NCI-H2171 treated with DMSO at 0.1 percent for 48 hours (cell line): ENCODE measurements at places on chromosomes 11 and 22.

DNA sequence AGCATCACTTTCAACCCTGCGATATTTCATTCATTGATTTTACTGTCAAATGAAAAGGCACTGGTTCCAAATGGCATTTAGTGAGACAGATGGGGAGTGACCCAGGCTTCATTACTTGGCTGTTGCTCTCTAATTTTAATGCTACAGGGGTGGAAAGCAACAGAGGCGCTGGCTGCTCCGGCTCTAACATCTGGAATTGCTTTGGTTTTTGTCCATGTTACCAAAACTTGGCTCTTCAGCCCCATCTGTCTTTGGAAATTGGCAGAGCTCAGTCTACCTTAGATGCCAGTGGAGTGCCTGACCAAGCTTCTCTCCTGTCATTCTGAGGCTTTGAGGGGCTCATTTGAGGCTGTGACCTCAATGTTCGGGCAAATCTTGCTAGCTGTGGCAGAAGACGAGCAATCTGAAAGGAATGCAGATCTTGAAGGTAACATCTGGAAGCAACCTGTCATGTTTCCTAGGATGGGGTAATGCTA lies 409.5 kb upstream of the SYN3 start:
- DNase-seq, result no peak

GRCh38 chr11:64844330-64845128 lies at the start of gene CDC42BPG:
CDC42BPG (minus strand) TSS chr11:64844653; CDS start chr11:64844569, 84 bp downstream.
- DNase-seq, result peak; percentile 80

DNA sequence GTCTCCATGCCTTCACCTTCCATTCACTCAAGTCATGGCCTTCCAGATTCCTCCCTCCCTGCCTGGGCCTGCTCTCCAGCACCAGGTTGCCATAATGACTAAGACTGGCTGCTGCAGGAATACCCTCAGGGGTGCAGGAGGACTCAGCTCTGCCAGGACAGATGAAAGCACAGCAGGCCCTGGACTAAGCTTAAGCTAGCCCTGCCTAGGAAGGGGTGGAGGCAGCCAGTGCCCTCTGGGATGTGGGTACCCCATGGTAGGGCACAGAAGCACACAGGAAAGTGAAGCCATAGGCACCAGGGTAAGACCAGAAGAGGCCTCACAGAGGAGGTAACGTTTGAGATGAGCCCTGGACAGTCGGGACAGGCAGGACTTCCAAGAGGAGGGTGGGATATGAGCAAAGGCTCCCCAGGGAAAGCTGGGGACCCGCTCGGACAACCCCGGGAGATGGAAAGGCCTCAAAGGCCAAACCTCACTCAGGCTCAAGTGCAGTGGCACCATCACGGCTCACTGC lies 3.0 kb upstream of the RIN1 start:
- DNase-seq, result no peak

GRCh38 chr11:75966537-75967287 lies 151.7 kb downstream of the UVRAG start:
- DNase-seq, result no peak

DNA sequence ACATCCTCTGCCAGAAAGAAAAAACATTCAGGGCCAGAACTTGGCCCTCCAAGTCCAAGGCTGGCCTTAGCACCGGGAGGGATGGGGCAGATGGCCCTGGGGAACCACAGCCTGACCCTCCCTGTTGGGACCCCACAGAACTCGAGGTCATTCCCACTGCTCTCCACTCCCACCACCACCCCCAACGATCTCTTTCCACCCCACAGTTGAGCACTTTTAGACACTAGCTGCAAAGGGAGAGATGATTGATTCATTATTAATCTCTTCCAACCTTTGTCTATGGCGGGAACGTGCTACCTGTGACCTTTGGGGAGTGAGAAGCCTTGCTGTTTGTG lies 869.7 kb downstream of the BRD1 start:
- no peak for DNase-seq

DNA sequence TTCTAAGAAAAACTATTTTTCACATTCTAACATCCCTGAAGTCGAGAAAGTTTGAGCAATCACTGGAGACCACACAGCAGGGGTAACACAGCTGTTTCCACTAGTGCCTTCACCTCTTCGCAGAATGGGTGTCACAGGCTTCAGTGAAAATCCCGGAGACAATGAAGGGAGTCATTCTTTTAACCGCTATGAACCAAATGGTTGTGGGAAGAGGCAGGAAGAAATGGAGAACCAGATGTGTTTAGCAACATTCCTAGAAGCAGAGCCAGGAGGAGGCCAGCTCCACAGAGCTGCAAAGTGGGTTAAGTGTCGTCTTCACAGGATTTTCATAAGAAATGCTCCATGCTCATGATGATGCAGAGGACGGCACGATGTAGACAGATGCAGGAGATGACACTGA lies 221.1 kb downstream of the LARGE1 start:
- DNase-seq, result no peak
